ENCODE measurements at places on chromosomes 3 and 15.

GRCh38 chr3:161043336-161044035, 61.7 kb downstream of the B3GALNT1 start:
- no peaks in the 10 kb centered on the region for H3K27me3 ChIP-seq
- peaks cover 10% of the 10 kb centered on the region for H3K4me1 ChIP-seq
- H3K27ac ChIP-seq, result no peak overlapping the region
- H3K4me3 ChIP-seq, result no peak overlapping the region

DNA sequence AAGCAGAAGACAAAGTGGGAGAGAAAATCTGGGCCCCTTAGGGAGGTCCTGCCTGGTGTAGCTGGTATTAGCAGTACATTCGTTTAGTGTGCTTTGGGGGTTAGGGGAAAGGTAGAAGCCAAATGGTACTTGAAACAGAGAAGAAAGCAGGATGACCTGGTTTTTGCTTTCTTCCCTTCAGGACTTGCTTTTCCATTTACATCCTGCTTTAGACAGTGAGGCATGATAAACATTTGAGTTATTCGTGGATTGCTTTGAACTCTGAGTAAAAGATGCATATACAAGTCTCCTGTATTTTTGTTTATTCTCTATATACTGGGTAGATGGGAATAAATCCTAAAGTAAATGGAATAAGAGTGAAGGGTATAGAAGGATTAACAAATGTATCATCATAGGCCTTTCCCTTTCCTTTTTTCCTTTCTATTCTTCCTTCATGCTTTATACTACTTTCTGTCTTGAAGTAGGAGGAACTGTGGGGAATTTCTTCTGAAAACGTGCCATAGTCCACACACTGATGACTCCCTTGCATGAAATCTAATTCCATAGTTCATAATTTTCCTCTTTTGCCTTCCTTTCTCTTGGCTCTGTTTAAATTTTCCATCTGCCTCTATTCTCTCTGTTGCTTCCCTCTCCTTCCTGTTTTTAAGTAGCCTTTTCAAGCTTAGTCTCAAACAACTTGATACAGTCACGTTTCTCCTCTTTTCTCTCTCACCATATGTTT, 139.5 kb upstream of the RBMS3 start:
- H3K27me3 ChIP-seq, result no peaks in the 10 kb centered on the region
- no peak overlapping the region for H3K27ac ChIP-seq
- peaks cover 33% of the 10 kb centered on the region for H3K4me1 ChIP-seq
- no peak for DNase-seq
- no peak overlapping the region for H3K4me3 ChIP-seq

DNA sequence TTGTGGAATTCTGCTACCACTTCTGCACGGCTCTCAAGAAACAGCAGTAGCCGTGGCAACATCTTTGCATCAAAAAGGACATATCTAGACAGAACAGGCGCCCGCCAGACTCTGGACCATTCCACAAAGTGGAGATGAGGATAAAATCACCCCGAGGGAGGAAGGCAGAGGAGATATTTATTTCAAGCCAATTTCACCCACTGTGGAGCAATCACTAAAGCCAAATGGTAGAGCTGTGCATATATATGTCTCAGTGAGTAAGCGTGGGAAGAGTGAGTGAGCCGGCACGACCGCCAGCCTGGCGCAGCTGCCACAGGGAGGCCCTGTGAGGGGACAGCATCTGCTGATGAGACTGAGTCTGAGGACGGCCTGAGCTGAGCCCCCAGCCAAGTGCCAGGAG, 111.3 kb downstream of the MEGF11 start:
- H3K4me3 ChIP-seq, result no peak overlapping the region
- H3K27me3 ChIP-seq, result peaks cover 36% of the 10 kb centered on the region
- DNase-seq, result no peak
- H3K27ac ChIP-seq, result no peak overlapping the region

DNA sequence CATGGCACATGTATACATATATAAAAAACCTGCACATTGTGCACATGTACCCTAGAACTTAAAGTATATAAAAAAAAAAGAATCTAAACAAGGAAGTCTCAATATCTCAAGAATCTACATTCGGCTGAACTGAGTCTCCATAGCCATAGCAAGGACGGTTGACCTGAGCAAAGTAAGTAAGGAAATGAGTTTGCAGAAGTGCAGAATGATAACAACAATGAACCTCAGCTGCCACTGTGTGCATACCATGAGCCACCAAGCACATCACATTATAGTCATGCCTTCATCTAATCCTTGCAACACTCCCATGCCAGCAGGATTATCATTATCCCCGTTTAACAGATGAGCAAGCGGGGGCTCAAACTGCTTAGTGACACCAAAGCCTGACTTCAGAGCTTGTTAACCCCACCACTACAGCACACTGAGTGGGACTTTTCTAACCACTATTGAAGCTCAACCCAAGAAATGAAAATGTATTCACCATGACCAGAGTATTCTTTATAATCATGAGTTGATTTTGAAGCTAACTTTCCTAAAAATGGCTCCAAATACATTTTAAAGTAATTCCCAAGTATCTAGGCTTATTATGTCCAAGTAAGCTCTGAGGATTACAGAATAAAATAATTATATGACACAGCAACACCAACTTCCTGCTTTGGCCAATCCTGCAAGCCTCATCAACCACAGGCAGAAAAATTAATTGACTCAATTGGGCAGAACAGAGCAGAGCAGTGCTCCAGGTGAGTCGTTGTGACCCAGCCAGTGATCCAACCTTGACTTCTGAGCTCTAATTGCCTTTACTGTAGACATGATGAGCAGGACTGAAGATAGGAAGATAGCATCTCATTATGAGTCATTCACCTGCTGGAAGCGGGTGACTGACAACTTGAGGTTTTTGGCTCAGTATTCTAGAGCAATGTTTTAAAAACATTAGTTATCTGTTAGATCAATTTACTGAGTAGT, 47.3 kb upstream of the IL12A start:
- no peaks in the 10 kb centered on the region for H3K27me3 ChIP-seq
- H3K27ac ChIP-seq, result no peak overlapping the region
- no peaks in the 10 kb centered on the region for H3K4me1 ChIP-seq
- H3K4me3 ChIP-seq, result no peak overlapping the region
- no peak for DNase-seq
- no peaks in the 10 kb centered on the region for H3K36me3 ChIP-seq

- DNase-seq, result no peak
- H3K27me3 ChIP-seq, result peaks cover 91% of the 10 kb centered on the region
- no peaks in the 10 kb centered on the region for H3K4me1 ChIP-seq
- peaks cover 10% of the 10 kb centered on the region for H3K36me3 ChIP-seq
- H3K4me3 ChIP-seq, result no peak overlapping the region
These were observed 57.3 kb upstream of the PLXNA1 start for GRCh38 chr3:126925411-126926171.

- H3K36me3 ChIP-seq, result peaks cover 6% of the 10 kb centered on the region
- H3K4me3 ChIP-seq, result no peak overlapping the region
- H3K27me3 ChIP-seq, result no peaks in the 10 kb centered on the region
- DNase-seq, result no peak
- H3K4me1 ChIP-seq, result peaks cover 25% of the 10 kb centered on the region
- H3K27ac ChIP-seq, result no peak overlapping the region
These were observed 83.9 kb upstream of the STT3B start for GRCh38 chr3:31448882-31449243.

- DNase-seq, result no peak
- H3K4me1 ChIP-seq, result peaks cover 2% of the 10 kb centered on the region
- peaks cover 3% of the 10 kb centered on the region for H3K27me3 ChIP-seq
- H3K4me3 ChIP-seq, result no peak overlapping the region
- H3K36me3 ChIP-seq, result no peaks in the 10 kb centered on the region
- no peak overlapping the region for H3K27ac ChIP-seq
These were observed 1077.4 kb downstream of the EPHA3 start for GRCh38 chr3:90184861-90185260.

GRCh38 chr3:169760479-169760878, 4.4 kb downstream of the TERC start:
- H3K4me1 ChIP-seq, result peaks cover 26% of the 10 kb centered on the region
- H3K36me3 ChIP-seq, result peaks cover 4% of the 10 kb centered on the region
- no peaks in the 10 kb centered on the region for H3K27me3 ChIP-seq
- no peak for DNase-seq
